ENCODE measurements at places on chromosomes 16 and 17. TPM values are rescaled to one million over a fixed set of nuclear protein-coding genes. Genes with fewer than 3 reads are reported as not detected.

TMEM114 gene
- not detected for total RNA-seq

PTGES3L gene
- total RNA-seq, result 1.4 TPM

KCNJ2 gene
- 0.50 TPM for total RNA-seq

IGFALS gene
- total RNA-seq, result 0.30 TPM

CLEC10A gene
- not detected for total RNA-seq

All from HFFc6 (cell line).